ENCODE measurements at places on chromosomes 7 and 10.

DNA sequence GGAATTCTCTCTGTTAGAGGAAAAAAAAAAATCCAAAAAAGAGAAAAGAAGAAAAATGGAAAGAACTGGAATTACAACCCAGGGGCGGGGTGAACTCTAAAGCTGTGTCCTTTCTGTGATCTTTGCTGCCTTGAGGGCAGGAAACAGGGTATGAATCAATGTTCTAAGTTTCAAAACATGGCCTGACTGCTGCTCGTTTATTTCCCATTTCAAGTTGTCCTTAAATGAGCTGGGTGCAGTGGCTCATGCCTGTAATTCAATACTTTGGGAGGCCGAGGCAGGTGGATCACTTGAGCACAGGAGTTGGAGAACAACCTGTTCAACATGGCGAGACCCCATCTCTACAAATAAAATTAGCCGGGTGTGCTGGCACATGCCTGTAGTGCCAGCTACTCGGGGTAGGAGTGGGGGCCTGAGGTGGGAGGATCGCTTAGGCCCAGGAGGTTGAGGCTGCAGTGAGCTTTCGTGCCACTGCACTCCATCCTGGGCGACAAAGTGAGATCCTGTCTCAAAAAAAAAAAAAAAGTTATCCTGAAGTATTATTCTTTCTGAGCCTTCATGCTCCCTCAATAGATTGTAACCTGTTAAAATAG lies 24.7 kb upstream of the TFAM start:
- DNase-seq = no peak

DNA sequence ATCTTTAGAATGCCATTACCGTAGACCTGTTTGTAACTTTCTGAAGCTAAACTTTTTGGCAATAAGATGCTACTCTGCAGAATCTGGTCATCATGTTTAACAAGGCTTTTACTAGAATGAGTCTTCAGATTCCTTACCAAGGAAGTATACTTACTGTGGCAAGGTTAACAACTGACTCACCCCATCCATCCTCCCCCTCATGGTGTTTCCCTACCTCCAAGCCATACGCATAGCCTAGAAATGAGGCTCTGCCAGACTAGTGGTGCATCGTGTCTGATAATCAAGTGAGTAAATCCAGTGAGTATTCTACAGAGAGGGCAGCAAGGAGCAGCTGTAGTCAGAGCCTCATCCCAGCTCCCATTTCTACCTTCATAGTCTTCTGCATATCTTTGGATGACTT lies 223.6 kb downstream of the IPMK start:
- DNase-seq = no peak

GRCh38 chr10:61907011-61907410 lies 5.5 kb downstream of the ARID5B start:
- no peak for DNase-seq

DNA sequence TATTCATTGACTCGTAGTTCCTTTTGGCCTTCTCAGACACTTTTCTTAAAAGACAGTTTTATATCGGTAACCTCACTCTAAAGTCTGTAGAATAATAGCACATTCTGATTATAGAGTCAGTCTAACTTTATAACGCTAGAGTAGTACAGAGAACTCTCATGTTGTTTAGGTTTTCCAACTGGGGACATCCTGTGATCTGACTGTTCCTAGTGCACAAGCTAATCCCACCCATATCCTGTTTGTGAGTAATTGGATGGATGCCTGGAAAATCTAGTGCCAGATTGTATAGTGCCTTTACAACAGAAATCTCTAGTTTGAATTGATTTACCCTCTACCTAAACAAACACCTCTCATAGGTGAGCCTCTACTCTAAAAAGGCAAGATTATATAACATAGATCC lies 107.4 kb downstream of the ZEB1 start:
- DNase-seq = no peak

- no peak for DNase-seq
Observed at GRCh38 chr7:14892961-14893360, 9.6 kb downstream of the DGKB start.

- no peak for DNase-seq
Observed at GRCh38 chr7:111266613-111267012, 175.7 kb downstream of the LRRN3 start.

DNA sequence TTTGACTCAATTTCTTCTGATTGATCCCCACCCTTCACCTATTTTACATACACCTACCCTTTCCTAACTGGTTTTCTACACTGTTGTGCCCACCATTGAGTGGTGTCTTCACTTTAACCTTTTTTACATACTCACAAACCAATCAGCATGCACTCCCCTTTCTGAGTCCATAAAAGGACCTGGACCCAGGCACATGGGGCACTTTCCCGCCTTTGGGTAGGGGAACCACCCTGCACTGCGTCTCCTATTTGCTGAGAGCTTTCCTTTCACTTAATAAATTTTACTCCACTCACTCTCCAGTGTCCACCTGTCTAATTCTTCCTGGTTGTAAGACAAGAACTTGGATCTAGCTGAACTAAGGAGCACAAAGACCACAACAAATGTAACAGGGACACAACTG lies 33.8 kb downstream of the ANKMY2 start:
- no peak for DNase-seq

- DNase-seq = no peak
Observed at GRCh38 chr10:110756876-110757275, 112.7 kb downstream of the RBM20 start.

DNA sequence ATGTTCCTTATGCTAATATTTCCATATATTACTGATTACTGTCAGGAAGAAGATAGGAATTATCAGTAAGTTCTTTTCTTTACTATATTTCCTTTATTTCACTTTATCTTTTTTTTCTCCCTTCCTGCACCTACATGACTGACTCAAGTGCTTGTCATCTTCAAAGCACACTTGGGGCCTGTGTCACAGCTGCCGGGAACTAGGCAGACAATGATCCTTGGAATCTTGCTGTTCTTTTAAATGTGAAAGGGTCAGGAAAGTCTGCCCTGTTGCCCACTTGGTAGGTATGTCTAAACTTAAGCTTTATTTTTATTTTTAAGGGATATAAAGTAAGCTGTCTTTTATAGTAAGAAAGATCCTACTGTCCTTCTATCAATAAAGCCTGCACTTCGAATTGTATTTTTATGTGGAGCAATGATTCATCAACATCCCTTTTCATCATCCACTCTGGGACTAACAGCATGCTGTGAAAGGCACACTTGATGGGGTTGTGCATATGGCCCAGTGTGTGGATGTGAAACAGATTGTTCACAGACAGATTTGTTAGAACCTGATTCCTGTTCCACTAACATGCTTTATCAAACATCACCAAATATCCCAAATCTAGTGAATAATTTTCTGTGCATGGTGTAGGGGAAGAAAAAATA lies 556.9 kb downstream of the DNAJB9 start:
- no peak for DNase-seq

- no peak for DNase-seq
Observed at GRCh38 chr7:44191171-44191570, 1.9 kb upstream of the GCK start.

DNA sequence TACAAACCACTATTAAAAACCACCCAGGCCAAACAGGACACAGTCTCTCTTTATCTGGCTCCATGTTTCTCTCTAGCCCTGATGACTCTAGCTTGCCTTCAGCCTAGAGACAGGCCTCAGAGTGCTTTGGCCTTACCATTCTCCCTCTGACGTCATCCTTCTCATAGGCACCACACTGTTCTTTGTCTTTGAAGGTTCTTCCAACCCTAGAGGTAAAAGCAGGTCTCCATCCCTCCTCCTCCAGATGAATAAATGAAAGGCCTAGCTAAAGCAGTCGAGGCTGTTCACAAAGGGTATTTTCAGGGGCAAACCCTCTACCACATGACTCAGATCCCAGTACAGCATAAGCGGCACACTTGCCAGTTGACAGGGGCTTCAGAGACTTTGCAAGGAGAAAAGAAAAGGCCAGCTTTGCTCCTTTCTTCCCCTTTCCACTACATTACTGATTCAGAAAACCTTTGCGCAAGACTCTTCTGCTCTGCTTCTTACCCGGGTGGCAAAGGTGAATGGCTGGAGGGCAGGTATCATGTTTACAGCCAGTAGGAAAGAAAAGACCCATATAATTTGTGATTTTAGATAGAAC lies 14.8 kb downstream of the NFE2L3 start:
- no peak for DNase-seq

GRCh38 chr10:63976538-63976937 lies 455.3 kb downstream of the REEP3 start:
- no peak for DNase-seq

- no peak for DNase-seq
Observed at GRCh38 chr10:127525686-127526085, 23.4 kb upstream of the NPS start.

DNA sequence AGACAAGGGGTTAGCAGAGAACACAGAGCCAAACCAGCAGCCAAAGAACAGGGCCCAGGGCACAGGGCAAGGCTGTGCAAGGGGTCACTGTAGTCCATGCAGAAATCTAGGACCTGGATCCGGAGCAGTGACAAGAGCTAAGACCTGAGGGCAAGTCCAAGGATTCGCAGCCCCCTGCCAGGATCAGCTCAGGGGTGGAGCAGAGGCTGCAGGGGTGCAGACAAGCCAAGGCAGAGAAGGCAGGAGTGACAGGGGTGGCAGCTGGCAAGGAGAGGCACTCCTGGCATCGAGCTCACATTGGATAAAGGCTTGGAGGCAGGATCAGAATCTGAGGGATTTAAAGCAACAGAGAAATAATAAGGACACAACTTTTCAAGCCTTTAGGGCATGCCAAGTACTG lies 80.7 kb upstream of the NANOS1 start:
- no peak for DNase-seq

- no peak for DNase-seq
Observed at GRCh38 chr10:115355162-115355760, 262.1 kb downstream of the ATRNL1 start.

GRCh38 chr10:53983431-53983830 lies 817.6 kb downstream of the PCDH15 start:
- no peak for DNase-seq

GRCh38 chr7:69630292-69630691 lies 32.0 kb downstream of the AUTS2 start:
- DNase-seq = no peak

- no peak for DNase-seq
Observed at GRCh38 chr10:86960003-86960862, 1.8 kb downstream of the SNCG start.

- DNase-seq = peak; percentile 15
Observed at GRCh38 chr10:62815381-62816075, 638 bp downstream of the EGR2 start.

DNA sequence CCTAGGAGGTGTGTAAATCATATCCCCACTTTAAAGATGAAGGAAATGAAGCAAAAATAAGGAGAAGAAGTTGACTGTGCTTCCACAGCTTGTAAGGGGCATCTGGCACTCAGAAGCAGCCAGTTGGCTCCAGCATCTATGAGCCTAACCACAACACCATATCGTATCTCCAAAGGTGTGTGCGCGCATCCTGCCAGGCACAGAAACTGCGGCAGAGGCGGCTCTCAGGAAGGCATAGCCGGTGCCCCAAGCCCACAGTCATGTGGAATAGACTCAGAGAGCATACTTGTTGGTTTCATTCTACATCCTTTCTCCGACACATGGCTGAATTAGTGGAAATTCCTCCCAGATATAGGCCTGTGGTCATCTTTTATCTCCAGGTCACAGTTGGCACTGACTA lies 423.9 kb downstream of the CALN1 start:
- no peak for DNase-seq

DNA sequence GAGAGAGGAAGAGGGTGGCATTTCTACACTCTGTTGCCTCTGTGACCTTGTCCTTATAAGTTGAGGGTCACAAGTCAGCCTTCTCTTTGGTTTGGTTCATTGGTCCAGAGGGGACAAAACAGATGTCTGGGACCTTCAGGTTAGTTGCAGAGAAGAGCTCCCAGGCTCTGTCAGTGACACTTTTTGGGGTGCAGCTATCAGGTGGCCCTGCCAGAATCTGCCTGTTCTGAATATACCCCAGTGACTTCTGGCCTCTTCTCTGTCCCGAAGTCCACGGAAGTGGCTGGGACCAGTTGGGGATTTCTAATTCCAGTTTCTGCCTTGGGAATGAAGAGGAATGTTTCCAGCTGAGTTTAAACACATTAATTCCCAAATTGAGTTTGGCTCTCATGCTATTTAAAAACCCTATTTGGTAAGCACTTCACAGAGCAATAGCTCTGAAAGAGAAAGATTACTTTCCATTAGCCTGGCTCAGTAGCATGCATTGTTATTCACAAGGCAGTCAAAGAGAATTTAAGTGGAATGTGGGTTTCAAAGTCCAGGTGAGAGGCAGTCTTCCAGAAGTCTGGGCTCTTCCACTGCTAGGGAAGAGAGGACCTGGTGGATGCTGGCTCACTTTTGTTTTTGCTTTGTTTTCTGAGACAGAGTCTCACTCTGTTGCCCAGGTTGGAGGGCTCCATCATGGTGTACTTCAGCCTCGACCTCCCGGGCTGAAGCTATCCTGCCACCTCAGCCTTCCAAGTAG lies 237.8 kb upstream of the GALNT17 start:
- no peak for DNase-seq

DNA sequence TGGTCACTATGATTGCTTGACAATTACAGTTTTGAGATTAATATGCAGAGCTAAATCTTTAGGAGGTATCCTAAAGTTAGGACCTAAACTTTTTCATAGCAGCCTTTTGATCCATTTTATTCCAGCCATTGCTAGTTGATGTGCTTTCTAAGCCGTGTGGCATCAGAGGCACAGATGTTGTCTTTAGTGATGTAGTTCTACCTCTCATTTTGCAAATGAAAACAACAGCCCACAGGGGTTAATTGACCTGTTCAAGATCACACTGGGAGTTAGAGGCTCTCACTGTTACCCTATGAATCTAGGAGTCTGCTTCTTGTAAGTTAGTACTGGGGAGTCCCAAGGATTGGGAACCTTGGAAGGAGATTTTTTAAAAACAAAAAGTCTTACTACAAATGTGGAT lies 10.6 kb downstream of the AUTS2 start:
- no peak for DNase-seq

- no peak for DNase-seq
Observed at GRCh38 chr7:85407391-85407790, 220.5 kb upstream of the SEMA3D start.

GRCh38 chr10:96090463-96090800 lies 39.7 kb upstream of the ZNF518A start:
- DNase-seq = no peak

DNA sequence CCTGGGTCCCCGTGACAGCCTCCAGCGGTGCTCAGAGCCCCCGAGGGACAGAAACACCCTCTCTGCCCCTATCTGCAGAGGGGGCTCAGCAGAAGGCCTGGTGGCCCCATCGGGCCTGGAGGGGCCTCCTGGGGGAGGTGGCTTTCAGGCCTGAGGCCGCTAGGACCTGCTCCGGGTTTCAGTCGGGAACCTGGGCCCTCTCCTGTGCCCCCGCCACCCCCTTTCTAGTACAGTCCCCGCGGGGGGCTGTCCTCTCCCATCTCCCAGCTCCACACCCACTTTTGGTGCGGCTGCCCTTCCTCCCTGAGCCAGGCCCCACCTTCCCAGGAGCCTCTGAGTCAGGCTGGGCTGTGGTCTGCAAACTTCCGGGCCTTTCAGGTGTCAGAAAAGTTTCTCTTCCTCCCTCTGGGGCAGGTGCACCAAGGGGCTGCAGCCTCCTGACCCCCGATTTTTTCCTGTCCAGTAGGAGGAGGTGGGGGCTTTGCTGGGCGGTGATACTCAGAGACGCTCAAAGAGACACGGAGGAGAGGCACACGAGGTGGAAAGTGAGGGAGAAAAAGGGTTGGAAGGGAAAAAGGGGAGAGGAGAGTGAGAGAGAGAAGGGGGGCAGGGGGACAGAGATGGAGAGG lies 692 bp downstream of the CARD11 start:
- peak; percentile 45 for DNase-seq

Data from effector memory CD8-positive, alpha-beta T cell (primary cell).